ENCODE measurements at places on chromosomes 2 and 18.

- no peak for DNase-seq
Measured at GRCh38 chr2:58436872-58437271, 195.7 kb upstream of the FANCL start.

- DNase-seq, result no peak
Measured at GRCh38 chr2:235599596-235600338, 105.9 kb downstream of the AGAP1 start.

- no peak for DNase-seq
Measured at GRCh38 chr2:160261732-160262131, 61.7 kb upstream of the ITGB6 start.

GRCh38 chr18:80143881-80144280 is 34.8 kb downstream of the ADNP2 start:
- DNase-seq, result no peak

DNA sequence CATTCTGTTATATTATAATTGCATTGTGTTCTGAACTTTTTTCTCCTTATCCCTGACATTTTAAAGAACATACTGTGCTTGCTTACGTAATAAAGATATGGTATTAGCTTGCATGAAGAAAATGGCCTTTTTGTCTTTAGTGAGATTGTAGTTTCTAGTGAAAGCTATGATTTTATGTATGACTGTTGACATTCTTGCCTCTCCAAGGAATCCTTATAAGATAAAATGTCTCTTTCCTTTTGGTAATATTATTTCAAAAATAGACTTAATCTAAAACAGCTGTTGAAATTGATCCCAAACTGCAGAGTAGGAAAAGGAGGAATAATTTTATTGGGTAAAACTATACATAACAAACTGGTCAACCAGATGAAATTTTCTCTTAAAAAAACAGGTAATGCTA is 40.8 kb upstream of the CCDC102B start:
- DNase-seq, result no peak

- no peak for DNase-seq
Measured at GRCh38 chr2:166170356-166170755, 42.5 kb upstream of the SCN1A start.

- no peak for DNase-seq
Measured at GRCh38 chr2:105752691-105753358, 8.1 kb downstream of the NCK2 start.

- no peak for DNase-seq
Measured at GRCh38 chr2:51981783-51982182, 949.9 kb upstream of the NRXN1 start.

DNA sequence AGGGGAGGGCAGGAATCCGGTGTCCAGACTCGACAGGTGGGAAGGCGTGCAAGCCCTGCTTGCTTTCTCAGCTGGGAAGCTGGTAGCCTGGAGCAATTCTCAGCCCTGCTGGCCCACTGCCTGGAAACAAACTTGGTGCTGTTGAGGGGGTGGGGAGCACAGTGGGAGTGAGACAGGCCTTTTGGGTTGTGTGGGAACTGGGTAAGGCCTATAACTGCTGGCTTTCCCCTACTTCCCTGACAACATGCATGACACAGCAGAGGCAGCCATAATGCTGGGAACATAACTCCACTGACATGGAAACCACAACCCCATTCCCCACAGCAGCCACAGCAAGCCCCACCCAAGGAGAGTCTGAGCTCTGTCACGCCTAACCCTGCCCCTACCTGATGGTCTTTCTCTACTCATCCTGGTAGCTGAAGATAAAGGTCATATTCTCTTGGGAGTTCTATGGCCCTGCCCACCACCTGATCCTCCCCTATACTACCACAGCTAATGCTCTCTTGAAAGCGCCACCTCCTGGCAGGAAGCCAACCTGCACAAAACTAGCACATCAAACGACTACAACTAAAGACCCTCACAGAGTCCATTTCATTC is 122.9 kb upstream of the ACVR1C start:
- DNase-seq, result peak; percentile 12

- no peak for DNase-seq
Measured at GRCh38 chr2:164917296-164917903, 37.9 kb downstream of the SLC38A11 start.

DNA sequence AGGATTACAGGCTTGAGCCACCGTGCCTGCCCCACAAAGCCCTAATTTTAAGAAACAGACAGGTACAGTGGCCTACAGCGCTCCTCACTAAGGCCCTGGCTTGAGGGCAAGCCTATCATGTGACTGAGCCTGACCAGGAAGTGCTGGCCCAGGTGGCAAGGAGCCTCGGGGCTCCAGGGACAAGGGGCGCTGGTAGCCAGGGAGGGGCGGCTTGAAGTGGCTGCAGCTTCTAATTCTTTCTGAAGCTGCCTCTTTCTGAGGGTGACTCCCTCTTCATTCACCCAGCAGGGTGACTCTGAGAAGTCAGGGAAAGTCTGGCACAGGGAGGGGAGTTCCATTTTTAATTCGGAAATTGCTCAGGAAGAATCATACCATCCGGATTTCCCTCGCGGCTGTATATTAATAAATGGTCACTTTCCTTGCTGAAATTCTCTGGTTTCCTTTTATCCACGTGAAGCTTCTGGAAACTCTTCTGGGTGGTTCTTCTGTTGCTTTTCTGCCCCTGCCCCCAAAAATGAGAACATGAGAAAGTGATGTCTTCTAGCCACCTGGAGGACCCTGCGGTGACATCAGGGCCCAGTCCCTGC is 115.7 kb downstream of the FAM210A start:
- DNase-seq, result no peak

DNA sequence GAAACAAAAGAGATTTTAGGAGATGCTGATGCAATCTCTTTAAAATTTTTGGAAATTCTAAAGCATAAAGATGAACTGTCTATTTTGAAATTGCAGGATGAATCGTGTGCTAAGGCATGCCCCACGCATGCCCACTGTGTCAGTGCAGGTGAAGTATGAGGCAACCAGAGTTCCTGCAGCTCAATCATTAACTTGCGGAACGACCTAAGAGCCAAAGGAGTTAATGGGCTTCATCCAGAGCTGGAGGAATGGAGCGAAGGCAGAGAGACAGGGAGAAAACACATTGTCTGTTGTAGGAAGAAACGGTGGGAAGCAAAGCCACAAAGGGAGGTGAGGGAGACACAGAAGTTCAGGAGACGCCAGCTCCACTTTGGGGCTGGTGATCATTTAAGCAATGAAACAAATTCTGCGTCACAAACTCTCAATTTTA is 265.2 kb downstream of the CCDC85A start:
- no peak for DNase-seq

DNA sequence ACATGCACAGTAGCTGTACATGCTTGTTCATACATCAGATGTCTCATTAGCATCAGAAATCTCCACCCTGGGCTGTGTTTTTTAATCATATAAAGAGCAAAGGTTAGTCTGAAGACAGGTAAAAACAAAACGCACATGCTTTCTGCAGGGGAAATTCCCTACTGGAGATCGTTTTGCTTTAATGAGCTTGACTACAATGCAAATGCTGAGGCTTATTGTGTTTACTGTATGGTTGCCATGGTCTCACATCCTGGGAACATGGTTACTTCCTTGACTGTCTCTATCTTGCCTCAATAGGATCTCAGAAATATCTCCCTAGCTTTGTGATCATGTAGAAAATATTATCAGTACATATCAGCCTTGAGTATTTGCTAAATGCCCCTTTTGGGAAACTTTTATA is 336.5 kb upstream of the TFPI start:
- no peak for DNase-seq

DNA sequence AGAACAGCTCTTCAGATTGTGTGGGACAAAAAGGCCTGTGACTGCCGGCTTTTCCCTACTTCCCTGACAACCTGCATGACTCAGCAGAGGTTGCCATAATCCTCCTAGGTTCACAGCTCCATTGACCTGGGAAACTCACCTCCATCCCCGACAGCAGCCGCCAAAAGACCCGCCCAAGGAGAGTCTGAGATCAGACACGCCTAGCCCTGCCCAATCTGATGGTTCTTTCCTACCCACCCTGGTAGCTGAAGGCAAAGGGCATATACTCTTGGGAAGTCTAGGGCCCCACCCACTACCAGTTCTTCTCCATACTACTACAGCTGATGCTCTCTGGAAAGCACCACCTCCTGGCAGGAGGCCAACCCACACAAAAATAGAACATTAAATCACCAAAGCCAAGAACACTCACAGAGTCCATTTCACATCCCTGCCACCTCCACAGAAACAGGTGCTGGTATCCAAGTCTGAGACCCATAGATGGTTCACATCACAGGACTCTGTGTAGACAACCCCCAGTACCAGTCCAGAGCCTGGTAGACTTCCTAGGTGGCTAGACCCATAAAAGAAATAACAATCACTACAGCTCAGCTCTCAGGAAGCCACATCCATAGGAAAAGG is 140.6 kb downstream of the NETO1 start:
- DNase-seq, result no peak

GRCh38 chr18:48342125-48342524 is 67.1 kb downstream of the ZBTB7C start:
- no peak for DNase-seq

GRCh38 chr2:18662689-18663088 is 73.3 kb upstream of the NT5C1B start:
- DNase-seq, result no peak

DNA sequence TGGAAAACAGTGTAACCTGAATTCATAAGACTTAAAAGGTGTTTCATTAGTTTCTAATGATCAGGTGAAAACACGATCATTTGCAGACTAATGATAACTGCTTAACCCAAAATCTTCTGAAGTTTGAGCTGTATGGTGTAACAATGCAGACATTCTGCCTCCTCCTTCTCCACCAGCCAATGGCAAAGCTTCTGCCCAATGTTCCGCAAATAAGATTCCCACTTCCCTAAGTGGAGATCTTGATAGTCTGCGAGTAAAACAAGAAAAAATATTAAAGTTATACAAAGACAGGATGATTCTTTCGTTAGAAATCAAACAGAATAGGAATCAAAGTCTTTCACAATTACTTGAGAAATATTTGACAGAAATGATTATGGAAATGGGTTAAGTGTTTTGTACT is 8.1 kb downstream of the C2orf42 start:
- no peak for DNase-seq

- DNase-seq, result no peak
Measured at GRCh38 chr2:128817171-128817570, 498.5 kb upstream of the HS6ST1 start.

- DNase-seq, result no peak
Measured at GRCh38 chr2:236956031-236956618, 129.6 kb upstream of the COPS8 start.

DNA sequence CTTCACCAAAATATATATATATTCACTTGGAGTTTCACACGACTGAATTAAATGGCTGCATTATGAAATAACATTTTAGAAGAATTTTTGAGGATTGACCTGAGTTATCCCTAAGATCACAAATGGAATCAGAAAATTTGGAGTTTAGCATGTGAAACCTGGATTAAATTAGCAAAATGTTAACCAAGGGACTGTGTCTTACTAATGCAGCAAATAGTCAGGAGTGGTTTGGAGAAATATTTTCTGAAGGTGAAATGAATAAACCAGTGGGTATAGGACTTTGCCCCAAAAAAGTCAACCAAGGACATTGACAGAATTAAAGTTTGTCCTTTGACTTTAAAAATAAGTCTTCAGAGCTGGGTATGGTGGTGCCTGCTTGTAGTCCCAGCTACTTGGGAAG is 111.2 kb downstream of the PRPF40A start:
- DNase-seq, result no peak

- DNase-seq, result no peak
Measured at GRCh38 chr2:120036145-120036544, 23.3 kb downstream of the EPB41L5 start.

GRCh38 chr2:45905632-45905958 is 254.1 kb downstream of the PRKCE start:
- no peak for DNase-seq

- DNase-seq, result no peak
Measured at GRCh38 chr18:22188559-22189267, 19.3 kb downstream of the GATA6 start.

Measured in occipital lobe (tissue), 3 donors.